Urinary bladder (tissue), 4 donors: ENCODE measurements at places on chromosomes 3 and 15. TPM values are rescaled to one million over a fixed set of nuclear protein-coding genes. Genes with fewer than 3 reads are reported as not detected.

DNA sequence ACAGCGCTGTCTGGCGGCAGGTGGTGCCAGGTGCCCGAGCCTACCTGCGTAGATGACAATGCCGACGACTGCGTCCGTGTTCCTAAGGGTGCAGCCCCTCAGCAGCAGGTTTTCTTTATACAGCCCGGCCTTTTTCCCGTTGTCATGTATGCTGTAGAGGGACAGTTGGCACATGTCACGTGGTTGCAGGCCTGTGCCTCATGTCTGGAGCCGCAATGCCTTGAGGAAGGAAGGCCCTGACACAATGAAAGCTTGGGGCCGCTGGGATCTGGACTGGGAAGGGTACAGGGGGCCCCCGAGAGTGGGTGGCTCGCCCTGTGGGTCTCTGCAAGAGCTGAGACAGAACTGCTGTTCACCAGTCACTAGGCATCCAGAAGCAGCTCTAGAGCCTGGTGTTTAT is 136.0 kb downstream of the ATP10A start:
- DNase-seq: no peak

- no peak for DNase-seq
Measured at GRCh38 chr3:144953959-144954358, 982.3 kb downstream of the DIPK2A start.

DNA sequence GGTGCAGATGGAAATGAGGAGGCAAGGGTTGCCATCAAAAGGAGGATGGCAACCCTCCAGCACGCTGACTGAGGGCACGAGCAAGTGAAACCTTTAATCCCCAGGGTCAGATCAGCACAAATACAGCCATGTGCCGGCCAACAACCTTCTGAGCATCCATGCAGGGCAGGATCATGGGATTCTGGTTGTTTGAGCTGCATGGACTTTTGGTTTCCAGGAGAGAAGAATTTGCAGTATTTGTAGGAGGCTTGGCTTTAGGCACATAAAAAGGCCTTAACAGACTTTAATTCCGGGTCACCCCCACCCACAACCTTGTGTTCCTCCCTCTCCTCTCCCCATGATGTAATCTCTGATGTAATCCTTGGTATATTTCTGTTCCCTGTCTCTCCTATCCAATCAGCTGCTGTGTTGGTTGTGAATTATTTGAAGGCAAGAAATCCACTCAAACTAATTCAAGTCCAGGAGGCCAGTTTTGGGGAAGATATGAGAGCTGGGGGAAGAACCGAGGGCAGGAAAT is 254.3 kb downstream of the SHQ1 start:
- no peak for DNase-seq

DNA sequence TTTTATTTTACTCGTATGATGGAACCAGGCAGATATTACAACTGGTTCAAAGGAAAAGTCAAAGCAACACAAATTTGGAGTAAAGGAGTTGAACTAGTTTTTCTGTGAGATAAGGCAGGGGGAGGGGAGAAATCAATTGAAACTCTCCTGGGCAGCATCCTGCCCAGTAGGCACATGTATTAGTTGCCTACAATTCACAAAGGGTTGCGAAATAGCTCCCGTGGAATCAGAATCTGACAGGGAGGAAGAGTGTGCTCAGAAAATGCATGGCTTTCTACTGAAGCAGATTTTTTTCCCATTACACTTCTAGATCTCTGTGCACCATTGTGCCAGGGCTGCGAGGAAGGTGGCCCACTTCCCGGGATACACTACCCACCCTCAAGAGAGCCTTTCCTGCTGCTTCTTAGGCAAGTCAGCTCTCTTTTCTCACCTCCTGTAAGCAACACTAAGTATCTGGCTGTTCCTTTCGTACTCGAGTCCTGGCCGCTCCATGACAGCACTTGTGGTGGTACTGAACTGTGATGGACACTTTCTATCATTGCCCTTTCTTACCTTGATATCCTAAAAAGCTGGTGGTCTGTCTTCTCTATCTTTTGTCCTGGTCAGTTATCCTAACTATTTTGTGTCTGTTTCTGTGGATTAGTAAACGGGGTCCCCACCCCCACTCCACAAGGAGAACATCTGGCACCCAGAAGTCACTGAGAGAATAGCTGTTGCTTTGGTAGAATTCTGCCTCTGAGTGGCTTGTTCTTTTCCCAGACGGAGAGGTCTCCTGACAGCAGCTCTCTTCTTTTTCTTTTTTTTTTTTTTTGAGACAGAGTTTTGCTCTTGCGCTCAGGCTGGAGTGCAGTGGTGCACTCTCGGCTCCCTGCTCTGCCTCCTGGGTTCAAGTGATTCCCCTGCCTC is 74.8 kb downstream of the RPL39L start:
- no peak for DNase-seq

- no peak for DNase-seq
Measured at GRCh38 chr15:33066584-33066983, 127.9 kb downstream of the FMN1 start.

- no peak for DNase-seq
Measured at GRCh38 chr3:17182166-17182565, 297.4 kb downstream of the PLCL2 start.

DNA sequence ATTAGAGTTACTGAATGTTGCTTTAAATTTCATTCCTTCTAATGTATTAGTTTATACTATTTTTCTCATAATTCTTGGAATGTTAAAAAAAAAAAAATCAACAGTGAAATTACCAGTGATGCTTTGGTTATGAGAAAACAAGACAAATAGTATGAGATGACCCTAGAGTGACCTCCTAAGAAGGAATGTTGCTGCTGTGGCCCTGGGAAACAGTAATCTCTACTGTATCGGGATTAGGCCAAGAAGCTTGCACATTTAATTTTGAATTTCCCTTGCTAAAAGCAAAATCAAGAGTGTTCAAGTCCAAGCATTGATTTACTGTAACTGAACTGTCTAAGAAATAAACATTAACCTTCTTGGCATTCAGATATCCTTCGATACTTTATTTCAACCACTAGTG is 18.1 kb downstream of the TOPBP1 start:
- DNase-seq: no peak

The DUOXA2 gene
- 0.52 TPM for polyA plus RNA-seq

The IRAK2 gene
- 4.1 TPM for polyA plus RNA-seq

The SEMA5B gene
- 2.2 TPM for polyA plus RNA-seq

The C3orf70 gene
- 13.6 TPM for polyA plus RNA-seq
